ENCODE measurements at places on chromosomes 6 and 20. TPM values are rescaled to one million over a fixed set of nuclear protein-coding genes. Genes with fewer than 3 reads are reported as not detected.

The BPIFA1 gene
- total RNA-seq = not detected

The COL21A1 gene
- total RNA-seq = not detected

GRCh38 chr6:154154389-154154967 is 115.4 kb downstream of the OPRM1 start:
- DNase-seq = peak; percentile 66

GRCh38 chr6:141134723-141135122 is 998.0 kb upstream of the GJE1 start:
- no peak for DNase-seq

- peak; percentile 86 for DNase-seq
These were observed at the start of gene PM20D2 for GRCh38 chr6:89145956-89146717. TSS of gene PM20D2 (plus strand) at chr6:89146055. CDS start at chr6:89146145, 90 bp downstream.

- DNase-seq = peak; percentile 7
These were observed 601.9 kb downstream of the HTR1B start for GRCh38 chr6:76861403-76861802.

- no peak for DNase-seq
These were observed 202.7 kb downstream of the ARHGAP18 start for GRCh38 chr6:129507059-129507807.

GRCh38 chr6:137802408-137803182 is 64.5 kb upstream of the TNFAIP3 start:
- no peak for DNase-seq

Measured in OCI-LY7 (cell line).